ENCODE measurements at places on chromosomes 13 and 19.

DNA sequence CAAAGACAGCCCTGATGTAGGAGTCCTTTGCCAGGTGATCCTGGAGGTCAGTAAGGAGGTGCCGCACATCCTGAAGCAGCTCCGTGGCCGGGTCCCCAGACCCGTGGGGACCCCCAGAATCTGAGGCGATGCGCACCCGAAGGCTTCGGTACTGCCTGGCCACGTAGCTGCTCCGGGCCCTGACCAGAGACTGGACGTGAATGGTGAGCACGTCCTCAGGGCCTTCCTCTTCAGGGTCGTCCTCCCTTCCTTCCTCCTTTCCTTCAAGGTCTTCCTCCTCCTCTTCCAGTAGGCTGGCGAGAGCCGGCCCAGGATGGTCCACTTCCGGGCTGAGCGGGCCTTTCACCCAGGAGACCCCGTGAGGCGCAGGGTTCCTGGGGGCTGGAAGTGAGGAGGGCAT lies 7.5 kb downstream of the RINL start:
- no peak for DNase-seq

GRCh38 chr19:45630463-45630862 lies 8.7 kb downstream of the EML2 start:
- DNase-seq, result peak; percentile 61

- DNase-seq, result no peak
Observed at GRCh38 chr19:33395561-33396550, 22.3 kb downstream of the CEBPG start.

- DNase-seq, result no peak
Observed at GRCh38 chr19:1776606-1777147, 23.4 kb downstream of the ONECUT3 start.

DNA sequence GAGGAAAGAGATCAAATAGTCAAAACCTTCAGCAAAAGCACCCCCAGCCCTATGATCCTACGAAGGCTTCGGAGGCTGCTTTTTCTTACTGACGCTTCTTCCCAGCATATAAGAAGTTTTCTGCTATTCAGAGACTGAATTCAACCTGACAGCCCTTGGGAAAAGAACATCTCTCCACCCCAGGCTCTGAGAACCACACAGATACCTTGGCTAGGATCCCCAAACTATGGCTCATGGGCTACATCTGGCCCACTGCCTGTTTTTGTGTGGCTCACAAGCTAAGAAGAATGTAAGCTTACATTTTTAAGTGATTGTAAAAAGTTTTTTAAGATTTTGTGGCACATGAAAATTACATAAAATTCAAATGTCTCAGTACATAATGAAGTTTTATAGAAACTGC lies 3.0 kb downstream of the SLC15A1 start:
- DNase-seq, result no peak

DNA sequence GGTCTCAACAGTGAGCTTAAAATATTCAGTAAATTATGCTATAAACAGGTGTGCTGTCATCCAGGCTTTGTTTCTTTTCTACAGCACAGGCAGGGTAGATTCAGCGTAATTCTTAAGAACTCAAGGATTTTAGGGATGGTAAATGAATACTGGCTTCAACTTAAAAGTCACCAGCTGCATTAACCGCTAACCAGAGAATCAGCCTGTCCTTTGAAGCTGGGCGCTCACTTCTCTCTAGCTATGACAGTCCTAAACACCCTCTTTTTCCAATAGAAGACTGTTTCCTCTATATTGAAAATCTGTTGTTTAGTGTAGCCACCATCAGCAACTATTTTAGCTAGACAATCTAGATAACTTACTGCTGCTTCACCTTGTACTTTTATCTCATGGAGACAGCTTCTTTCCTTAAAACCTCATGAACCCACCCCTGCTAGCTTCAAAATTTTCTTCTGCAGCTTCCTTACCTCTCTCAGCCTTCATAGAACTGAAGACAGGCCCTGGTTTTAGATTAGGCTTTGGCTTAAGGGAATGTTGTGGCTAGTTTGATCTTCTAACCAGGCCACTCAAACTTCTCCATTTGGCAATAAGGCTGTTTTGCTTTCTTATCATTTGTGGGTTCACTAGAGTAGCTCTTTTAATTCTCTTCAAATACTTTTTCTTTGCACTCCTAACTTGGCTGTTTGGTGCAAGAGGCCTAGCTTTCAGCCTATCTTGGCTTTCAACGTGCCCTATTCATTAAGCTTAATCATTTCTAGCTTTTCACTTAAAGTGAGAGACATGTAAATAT lies 89.5 kb downstream of the USP12 start:
- DNase-seq, result no peak

DNA sequence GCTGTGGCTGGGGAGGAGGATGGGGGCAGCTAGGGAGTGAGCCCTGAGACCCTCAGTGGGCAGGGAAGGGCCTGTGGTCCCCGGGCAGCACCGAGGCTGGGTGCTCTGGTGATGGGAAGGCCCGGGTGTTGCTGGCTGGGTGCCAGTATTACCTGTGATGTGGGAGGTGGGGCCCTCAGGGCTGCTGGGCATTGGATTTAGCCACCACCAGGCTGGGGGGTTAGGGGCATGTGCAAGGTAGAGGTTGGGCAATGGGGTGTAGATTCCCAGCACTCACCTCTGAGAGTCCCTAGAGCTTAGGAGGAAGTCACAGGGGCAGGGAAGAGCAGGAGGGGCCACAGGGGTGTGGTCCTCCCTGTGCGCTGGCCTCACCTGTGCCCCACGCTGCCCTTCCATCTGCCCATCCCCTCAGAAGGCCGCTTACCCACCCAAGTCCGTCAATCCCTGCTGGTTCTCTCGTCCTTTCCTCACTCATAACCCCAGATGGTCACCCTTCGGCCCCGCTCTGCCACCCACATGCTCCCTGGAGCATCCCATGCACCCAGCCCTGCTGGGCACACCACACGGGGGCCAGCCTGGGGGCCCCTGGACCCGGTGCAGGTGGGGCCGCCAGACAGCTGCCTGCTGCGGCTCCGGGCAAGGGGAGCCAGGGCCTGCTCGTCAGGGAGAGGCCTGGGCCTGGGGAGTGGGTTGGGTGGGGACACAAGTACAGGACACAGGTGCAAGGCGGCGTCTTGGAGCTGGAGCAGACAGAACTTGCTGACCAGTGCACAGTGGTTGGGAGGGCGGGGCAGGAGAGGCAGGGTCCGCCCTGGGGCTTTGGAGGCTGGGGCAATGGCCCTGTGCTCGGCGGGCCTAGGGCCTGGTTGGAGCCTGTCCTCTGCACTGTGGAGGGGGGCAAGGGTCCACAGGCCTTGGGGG lies 12.5 kb downstream of the EPN1 start:
- no peak for DNase-seq

Data from hepatocyte (in vitro differentiated cells).